Activated naive CD8-positive, alpha-beta T cell treated with anti-CD3 and anti-CD28 coated beads for 36 hours (primary cell): ENCODE measurements at places on chromosomes 12 and 14. TPM values are rescaled to one million over a fixed set of nuclear protein-coding genes. Genes with fewer than 3 reads are reported as not detected.

GRCh38 chr14:22485649-22486048 is 103.4 kb downstream of the DAD1 start:
- H3K27ac ChIP-seq = peak overlapping the region; percentile 91
- H3K4me3 ChIP-seq = peak overlapping the region; percentile 77
- DNase-seq = no peak
- peaks cover 30% of the 10 kb centered on the region for H3K36me3 ChIP-seq

- peak; percentile 45 for DNase-seq
- H3K4me1 ChIP-seq = peaks cover 40% of the 10 kb centered on the region
- peak overlapping the region; percentile 91 for H3K27ac ChIP-seq
- peaks cover 25% of the 10 kb centered on the region for H3K36me3 ChIP-seq
Observed at GRCh38 chr12:12714276-12715021, 2.7 kb upstream of the CDKN1B start.

RTL1 gene
- not detected for total RNA-seq

DNA sequence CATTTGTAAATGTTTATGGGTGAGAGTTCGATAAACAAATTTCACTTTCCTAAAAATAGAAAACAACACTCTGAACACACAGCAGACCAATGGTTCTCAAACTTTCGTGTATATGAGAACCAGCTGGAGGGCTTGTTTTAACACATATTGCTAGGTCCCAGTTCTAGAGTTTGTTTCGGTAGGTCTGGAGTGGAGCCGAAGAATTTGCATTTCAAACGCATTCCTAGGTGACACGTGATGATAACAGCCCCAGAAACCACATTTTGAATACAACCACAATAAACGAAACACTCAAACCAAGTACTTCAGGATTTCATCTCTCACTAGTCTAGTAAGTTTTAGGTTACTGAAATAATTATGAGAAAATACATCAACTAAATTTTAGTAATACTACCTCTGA is 17.1 kb downstream of the SEC23A start:
- no peaks in the 10 kb centered on the region for H3K27me3 ChIP-seq
- peaks cover 3% of the 10 kb centered on the region for H3K4me1 ChIP-seq

- H3K4me1 ChIP-seq = no peaks in the 10 kb centered on the region
- H3K27me3 ChIP-seq = peaks cover 64% of the 10 kb centered on the region
- H3K36me3 ChIP-seq = no peaks in the 10 kb centered on the region
- H3K27ac ChIP-seq = no peak overlapping the region
- no peak for DNase-seq
- no peak overlapping the region for H3K4me3 ChIP-seq
Observed at GRCh38 chr12:125193376-125194152, 128.3 kb downstream of the AACS start.

BBS10 gene
- 3.2 TPM for total RNA-seq

DNA sequence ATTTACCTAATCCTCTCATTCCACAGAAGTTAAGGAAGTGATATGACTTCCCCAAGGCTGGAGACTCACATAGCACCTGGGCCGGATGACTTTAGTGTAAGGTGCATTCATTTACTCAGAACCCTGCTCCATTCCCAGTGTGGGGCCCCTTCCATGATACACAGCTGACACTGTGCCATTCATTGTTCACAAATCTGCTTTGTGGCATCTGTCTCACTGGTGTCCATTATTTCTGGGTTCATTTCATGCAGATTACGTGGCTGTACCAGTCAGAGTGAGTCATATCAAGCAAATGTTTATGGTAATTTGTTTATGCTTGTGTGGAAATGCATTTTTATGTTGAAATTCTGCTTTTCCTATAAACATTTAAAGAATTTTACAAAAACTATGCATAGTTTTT is 5.2 kb downstream of the ANO4 start:
- DNase-seq = no peak
- no peak overlapping the region for H3K4me3 ChIP-seq
- no peak overlapping the region for H3K27ac ChIP-seq
- H3K27me3 ChIP-seq = peaks cover 8% of the 10 kb centered on the region
- H3K4me1 ChIP-seq = no peaks in the 10 kb centered on the region

DNA sequence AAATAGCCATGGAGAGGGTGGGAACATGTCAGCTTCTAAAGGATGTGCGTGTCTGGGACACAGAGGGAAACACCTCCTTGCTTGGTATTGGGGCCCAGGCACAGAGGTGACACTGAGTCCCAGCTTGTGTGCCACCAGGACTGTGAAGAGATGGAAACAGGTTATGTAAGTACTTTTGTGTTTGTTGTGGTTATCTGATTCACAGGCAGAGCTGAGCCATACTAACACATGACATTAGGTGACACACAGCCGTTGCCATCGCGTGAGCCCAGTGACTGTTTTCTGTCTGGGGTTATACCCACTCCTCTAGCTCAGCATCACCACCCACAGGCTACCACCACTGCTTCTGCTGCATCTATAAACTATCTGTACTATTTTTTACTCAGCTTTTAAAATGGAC is 12.1 kb upstream of the FLVCR2 start:
- H3K27me3 ChIP-seq = no peaks in the 10 kb centered on the region
- H3K36me3 ChIP-seq = peaks cover 5% of the 10 kb centered on the region
- H3K4me1 ChIP-seq = peaks cover 62% of the 10 kb centered on the region
- peak; percentile 86 for DNase-seq
- peak overlapping the region; percentile 47 for H3K4me3 ChIP-seq

WDR89 gene
- total RNA-seq = 28.2 TPM

DNA sequence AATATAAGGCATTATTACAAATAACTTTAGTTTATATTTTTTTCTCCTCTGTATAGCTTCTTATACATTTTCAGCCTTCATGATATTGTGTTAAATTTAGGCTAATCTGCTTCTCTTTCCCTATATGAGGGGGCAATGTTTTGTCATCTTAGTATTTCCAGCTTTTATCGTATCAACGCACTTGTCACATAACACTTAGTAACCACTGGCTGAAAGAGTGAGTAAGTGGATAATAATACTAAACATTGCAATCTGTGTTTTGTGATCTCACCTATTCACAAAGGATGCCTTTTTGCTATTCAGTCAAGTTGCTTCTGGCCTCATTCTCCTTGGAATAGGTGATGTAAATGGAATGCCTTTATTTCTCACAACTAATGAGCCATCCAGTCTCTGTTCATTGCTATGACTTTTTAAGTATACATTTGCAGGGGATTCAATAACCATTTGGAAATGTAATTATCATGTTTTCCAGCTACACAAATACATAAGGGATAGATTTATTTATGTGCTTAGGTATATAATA is 260.9 kb downstream of the BMP4 start:
- no peaks in the 10 kb centered on the region for H3K36me3 ChIP-seq
- no peak overlapping the region for H3K4me3 ChIP-seq
- no peaks in the 10 kb centered on the region for H3K4me1 ChIP-seq
- no peak overlapping the region for H3K27ac ChIP-seq

DNA sequence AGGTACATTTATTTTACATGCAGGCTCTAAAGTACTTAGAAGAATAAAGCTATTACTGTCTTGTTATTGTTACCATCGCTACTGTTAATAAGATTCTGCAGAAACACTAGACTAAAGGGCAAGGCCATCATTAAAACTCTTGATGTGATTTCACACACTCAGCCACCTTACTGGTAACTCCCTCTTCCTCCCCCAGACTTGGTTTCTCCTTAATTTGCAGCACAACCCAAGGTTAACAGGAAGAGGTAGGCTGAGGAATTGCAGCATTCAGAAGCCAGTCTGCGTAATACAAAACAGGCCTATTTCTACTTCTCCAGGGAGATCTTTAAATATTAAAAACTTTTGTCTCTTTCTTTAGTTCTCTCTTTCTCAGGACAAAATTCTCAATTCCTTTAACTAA is 210.3 kb downstream of the BTG1 start:
- H3K4me1 ChIP-seq = peaks cover 8% of the 10 kb centered on the region
- H3K27me3 ChIP-seq = no peaks in the 10 kb centered on the region
- no peak overlapping the region for H3K27ac ChIP-seq
- no peak for DNase-seq

DNA sequence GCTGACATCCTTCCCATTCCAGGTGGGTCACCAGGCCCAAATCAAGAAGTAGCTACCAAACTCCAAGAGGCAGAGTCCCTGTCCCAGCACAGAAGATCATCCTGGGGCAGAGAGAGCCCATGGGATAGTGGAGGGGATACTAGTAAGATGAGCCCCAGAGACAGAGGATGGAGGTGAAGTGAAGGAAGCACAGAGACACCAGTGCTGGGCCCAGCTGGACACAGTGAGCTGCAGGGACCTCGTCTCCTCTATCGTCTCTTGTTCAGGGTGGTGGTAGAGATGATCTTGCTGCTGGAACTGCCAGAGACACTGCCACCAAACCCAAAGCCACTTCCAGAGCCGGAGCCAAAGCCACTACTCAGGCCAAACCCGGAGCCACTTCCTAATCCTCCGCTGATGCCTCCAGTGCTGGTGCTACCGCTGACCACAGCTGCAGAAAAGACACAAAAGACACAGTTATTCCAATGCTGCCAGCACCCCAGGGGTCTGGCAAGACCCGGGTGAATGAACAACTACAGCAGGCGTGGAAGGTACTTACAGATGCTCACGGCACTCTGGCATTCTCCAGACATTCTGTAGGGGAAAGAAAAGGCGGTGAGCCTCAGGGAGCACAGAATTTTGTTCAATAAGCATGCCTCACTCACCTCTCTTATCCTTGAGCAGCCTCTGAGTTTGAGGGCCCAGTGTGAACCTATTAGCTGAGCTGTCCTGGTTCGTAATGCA is 6.9 kb downstream of the KRT4 start:
- H3K4me1 ChIP-seq = peaks cover 2% of the 10 kb centered on the region
- DNase-seq = no peak
- no peak overlapping the region for H3K27ac ChIP-seq
- no peaks in the 10 kb centered on the region for H3K36me3 ChIP-seq
- H3K27me3 ChIP-seq = no peaks in the 10 kb centered on the region

- H3K36me3 ChIP-seq = peaks cover under 1% of the 10 kb centered on the region
- H3K27ac ChIP-seq = no peak overlapping the region
- no peaks in the 10 kb centered on the region for H3K27me3 ChIP-seq
- no peaks in the 10 kb centered on the region for H3K4me1 ChIP-seq
Observed at GRCh38 chr12:19410629-19411185, 28.6 kb upstream of the AEBP2 start.

DNA sequence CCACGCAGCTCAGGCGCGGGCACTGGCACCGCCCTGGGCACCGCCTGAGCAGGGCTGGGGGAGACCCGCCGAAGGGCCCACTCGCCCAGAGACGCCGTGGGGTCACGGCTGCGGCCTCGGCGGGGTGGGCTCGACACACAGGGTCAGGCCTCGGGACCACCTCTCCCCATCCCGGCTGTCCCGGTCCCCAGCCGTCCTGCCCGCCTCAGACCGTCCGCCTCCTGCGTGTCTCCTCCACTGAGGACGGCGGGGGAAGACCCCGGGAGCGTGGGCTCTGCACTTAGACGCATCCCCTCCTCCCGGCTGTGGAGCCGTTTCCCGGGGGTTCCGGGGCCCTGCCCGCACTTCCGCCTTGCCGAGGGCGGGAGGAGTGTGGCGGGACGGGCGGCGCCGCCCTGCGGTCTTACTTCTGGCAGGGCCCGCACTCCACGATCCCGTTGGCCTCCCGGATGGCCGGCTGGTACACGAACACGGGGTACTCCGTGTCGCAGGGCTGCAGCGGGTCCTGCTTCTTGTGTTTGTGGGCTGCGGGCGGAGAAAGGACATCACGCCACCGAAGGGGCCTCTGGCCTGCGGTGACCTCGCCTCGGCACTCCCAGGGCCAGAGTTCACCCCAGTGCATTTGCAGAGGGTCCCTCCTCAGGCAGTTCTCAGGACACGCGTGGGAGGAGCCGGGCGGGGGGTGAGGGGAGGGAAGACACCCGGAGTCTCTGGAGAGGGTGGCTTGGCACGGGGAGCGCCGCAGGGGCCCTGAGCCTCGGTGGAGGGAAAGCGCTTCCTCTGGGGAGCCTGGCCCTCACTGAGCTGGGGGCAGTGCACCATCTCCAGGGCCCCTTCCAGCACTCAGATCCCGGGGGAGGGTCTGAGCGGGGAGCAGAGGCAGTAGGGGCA is 23.1 kb upstream of the LRTM2 start:
- peaks cover 6% of the 10 kb centered on the region for H3K4me1 ChIP-seq
- peak; percentile 64 for DNase-seq
- H3K27ac ChIP-seq = peak overlapping the region; percentile 86
- peak overlapping the region; percentile 89 for H3K4me3 ChIP-seq
- H3K27me3 ChIP-seq = no peaks in the 10 kb centered on the region
- no peaks in the 10 kb centered on the region for H3K36me3 ChIP-seq

- no peak overlapping the region for H3K4me3 ChIP-seq
- no peaks in the 10 kb centered on the region for H3K4me1 ChIP-seq
- no peaks in the 10 kb centered on the region for H3K27me3 ChIP-seq
- no peak overlapping the region for H3K27ac ChIP-seq
- H3K36me3 ChIP-seq = no peaks in the 10 kb centered on the region
Observed at GRCh38 chr12:95661360-95661759, 110.1 kb upstream of the USP44 start.

DNA sequence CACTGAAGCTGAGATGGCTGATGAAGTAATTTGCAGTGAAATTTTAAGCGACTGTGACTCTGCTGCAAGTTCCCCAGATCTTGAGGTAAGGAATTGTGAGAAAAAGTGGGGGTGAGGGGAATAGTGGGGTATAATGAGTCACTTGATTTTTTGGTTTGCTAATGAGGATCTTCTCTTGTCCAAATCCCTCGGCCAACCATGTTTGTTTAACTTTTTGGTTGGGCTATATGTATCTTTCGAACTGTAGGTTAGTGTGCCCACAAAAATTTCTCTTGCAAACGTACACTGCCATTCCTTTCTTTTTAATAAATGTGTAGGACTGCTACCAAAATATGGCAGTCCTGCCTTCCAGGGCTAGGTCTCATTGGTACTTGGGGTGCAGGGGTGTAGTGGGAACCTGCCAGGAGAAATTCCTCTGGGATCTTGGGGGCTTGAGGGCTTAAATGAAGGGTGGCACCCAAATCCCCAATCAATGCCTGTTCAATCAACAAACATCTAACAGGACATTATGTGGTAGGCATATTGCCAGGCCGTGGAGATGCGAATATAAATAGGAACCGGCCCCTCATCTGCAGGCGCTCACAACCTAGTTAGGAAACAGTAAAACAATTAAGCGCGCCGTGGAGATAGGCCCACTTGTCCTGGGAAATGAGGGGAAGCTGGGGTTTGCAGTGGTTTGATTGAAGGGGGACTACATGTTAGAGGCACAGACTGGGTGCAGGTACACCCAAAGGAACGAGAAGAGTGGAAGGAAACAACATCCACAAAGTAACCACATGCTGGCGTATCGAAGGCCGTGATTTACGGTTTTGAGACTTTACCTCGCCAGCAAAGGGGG is 1.3 kb upstream of the PABPN1 start:
- peak overlapping the region; percentile 97 for H3K27ac ChIP-seq
- H3K36me3 ChIP-seq = peaks cover 20% of the 10 kb centered on the region
- DNase-seq = no peak
- H3K4me1 ChIP-seq = peaks cover 23% of the 10 kb centered on the region
- H3K4me3 ChIP-seq = peak overlapping the region; percentile 92

- no peak for DNase-seq
- H3K27ac ChIP-seq = no peak overlapping the region
- peaks cover 5% of the 10 kb centered on the region for H3K27me3 ChIP-seq
- H3K4me3 ChIP-seq = no peak overlapping the region
- H3K4me1 ChIP-seq = no peaks in the 10 kb centered on the region
- no peaks in the 10 kb centered on the region for H3K36me3 ChIP-seq
Observed at GRCh38 chr12:3106579-3106978, 29.4 kb downstream of the TSPAN9 start.

GRCh38 chr12:92426332-92426731 is 276.5 kb upstream of the PLEKHG7 start:
- no peak for DNase-seq
- no peak overlapping the region for H3K27ac ChIP-seq
- no peak overlapping the region for H3K4me3 ChIP-seq
